ENCODE measurements at places on chromosomes 4 and X. TPM values are rescaled to one million over a fixed set of nuclear protein-coding genes. Genes with fewer than 3 reads are reported as not detected.
A peak's percentile ranks its signal among the peaks of the same experiment; 100 is the strongest.

MAGEA1 gene
- total RNA-seq = not detected

DGAT2L6 gene
- total RNA-seq = not detected

GRCh38 chrX:48937054-48937907 is 18.5 kb upstream of the PIM2 start:
- no peaks in the 10 kb centered on the region for H3K27me3 ChIP-seq
- peaks cover 80% of the 10 kb centered on the region for H3K4me1 ChIP-seq
- peak; percentile 85 for DNase-seq
- peak overlapping the region; percentile 97 for H3K27ac ChIP-seq

GRCh38 chr4:13092702-13093101 is 391.4 kb downstream of the RAB28 start:
- no peaks in the 10 kb centered on the region for H3K36me3 ChIP-seq
- H3K27me3 ChIP-seq = no peaks in the 10 kb centered on the region
- no peak for DNase-seq
- no peak overlapping the region for H3K27ac ChIP-seq
- H3K4me1 ChIP-seq = no peaks in the 10 kb centered on the region

GRCh38 chr4:38568768-38569167 is 95.2 kb upstream of the KLF3 start:
- DNase-seq = no peak
- H3K4me3 ChIP-seq = no peak overlapping the region
- H3K4me1 ChIP-seq = no peaks in the 10 kb centered on the region
- peaks cover 5% of the 10 kb centered on the region for H3K36me3 ChIP-seq

GRCh38 chrX:153601511-153602110 is 2.7 kb upstream of the CCNQ start:
- peaks cover 29% of the 10 kb centered on the region for H3K4me1 ChIP-seq
- H3K27ac ChIP-seq = no peak overlapping the region
- peaks cover 3% of the 10 kb centered on the region for H3K36me3 ChIP-seq
- peaks cover 5% of the 10 kb centered on the region for H3K27me3 ChIP-seq
- no peak overlapping the region for H3K4me3 ChIP-seq

DNA sequence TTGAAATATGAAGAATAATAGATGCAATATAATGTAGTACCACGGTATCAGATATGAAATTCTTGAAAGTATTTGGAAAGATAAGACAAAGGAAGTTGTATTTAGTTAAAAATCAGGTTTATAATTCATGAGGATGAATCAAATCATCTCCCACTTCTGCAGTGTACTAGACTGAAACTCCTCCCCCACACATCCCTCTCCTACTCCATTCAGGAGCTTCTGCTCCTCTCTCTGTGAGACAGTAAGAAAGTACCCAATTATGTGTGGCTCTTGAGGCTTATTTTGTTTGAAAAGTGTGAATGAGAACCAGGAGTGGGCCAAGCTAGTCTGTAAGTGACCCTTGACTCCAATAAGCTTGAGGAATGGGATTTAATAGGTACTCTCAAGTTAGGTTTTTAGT is 9.5 kb downstream of the SLAIN2 start:
- peaks cover 54% of the 10 kb centered on the region for H3K4me1 ChIP-seq
- H3K27ac ChIP-seq = no peak overlapping the region
- no peak overlapping the region for H3K4me3 ChIP-seq
- peaks cover 6% of the 10 kb centered on the region for H3K36me3 ChIP-seq
- H3K27me3 ChIP-seq = no peaks in the 10 kb centered on the region
- no peak for DNase-seq

- no peak for DNase-seq
- H3K4me1 ChIP-seq = no peaks in the 10 kb centered on the region
- H3K4me3 ChIP-seq = no peak overlapping the region
- H3K36me3 ChIP-seq = no peaks in the 10 kb centered on the region
Measured at GRCh38 chrX:545452-545885, 85.1 kb upstream of the SHOX start.

DNA sequence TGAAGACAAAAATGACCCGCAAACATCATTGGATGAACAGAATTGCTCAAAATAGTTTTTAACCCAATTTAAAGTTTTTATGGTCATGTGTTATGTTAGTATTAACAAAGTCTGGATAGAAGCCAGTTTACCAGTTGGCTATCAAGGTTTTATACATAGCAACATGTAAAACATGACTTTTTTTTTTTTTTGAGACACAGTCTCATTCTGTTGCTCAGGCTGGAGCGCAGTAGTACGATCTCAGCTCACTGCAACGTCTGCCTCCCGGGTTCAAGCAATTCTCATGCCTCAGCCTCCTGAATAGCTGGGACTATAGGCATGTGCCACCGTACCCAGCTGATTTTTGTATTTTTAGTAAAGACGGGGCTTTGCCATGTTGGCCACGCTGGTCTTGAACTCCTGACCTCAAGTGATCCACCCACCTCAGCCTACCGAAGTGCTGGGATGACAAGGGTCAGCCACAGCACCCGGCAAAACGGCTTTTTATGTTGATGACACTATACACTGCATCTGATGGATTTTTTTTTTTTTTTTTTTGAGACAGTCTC is 3.4 kb downstream of the SAT1 start:
- H3K4me1 ChIP-seq = peaks cover 34% of the 10 kb centered on the region
- H3K36me3 ChIP-seq = peaks cover 24% of the 10 kb centered on the region
- no peak for DNase-seq
- no peaks in the 10 kb centered on the region for H3K27me3 ChIP-seq
- H3K27ac ChIP-seq = no peak overlapping the region

- no peak for DNase-seq
- peak overlapping the region; percentile 73 for H3K27ac ChIP-seq
- no peaks in the 10 kb centered on the region for H3K27me3 ChIP-seq
- H3K4me3 ChIP-seq = peak overlapping the region; percentile 94
- peaks cover 63% of the 10 kb centered on the region for H3K4me1 ChIP-seq
Measured at GRCh38 chr4:184732126-184732525, 1.8 kb downstream of the CENPU start.

DNA sequence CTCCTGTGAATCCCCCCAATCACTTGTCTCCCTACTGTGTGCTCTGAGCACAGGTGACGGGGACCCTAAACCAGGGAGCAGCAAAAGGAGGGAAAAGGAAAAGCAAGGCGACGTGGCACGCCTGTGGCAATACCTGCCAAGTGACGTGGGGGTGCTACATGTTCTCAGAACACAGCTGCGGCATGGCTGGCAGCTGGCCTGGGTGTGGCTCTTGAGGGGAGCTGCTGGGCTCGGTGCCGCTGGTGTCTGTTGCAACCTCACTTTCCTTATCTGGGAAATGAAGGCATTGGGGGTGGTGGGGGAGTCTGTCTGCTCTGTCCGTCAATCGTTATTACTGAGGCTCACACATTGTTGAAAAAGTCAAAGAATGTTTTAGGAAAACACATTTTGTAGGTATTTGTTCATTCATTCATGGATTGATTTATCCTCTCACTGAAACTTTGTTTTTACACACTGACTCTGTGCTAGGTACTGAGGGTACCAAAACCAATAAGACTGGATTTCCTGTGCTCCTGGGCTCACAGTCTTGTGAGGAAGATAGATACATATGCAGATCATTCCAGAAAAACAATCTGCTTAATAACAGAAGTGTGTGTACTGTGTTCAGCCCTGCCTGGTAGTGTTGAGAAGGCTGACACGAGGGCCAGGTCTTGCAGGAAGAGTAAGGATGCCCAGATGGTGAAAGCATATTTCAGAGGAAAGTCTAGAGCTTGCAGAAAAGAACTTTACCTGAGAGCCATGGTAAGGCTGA is 217.6 kb downstream of the PTTG2 start:
- H3K27ac ChIP-seq = peak overlapping the region; percentile 9
- peaks cover 15% of the 10 kb centered on the region for H3K27me3 ChIP-seq
- H3K36me3 ChIP-seq = peaks cover 2% of the 10 kb centered on the region
- peaks cover 66% of the 10 kb centered on the region for H3K4me1 ChIP-seq
- peak overlapping the region; percentile 70 for H3K4me3 ChIP-seq

GRCh38 chr4:10196191-10196590 is 79.6 kb upstream of the WDR1 start:
- H3K36me3 ChIP-seq = no peaks in the 10 kb centered on the region
- no peak for DNase-seq
- no peak overlapping the region for H3K27ac ChIP-seq
- no peaks in the 10 kb centered on the region for H3K4me1 ChIP-seq
- H3K4me3 ChIP-seq = no peak overlapping the region
- H3K27me3 ChIP-seq = peaks cover 10% of the 10 kb centered on the region

- H3K27me3 ChIP-seq = no peaks in the 10 kb centered on the region
- DNase-seq = no peak
- no peaks in the 10 kb centered on the region for H3K4me1 ChIP-seq
- H3K4me3 ChIP-seq = no peak overlapping the region
Measured at GRCh38 chr4:158015241-158015640, 157.6 kb downstream of the GASK1B start.

DNA sequence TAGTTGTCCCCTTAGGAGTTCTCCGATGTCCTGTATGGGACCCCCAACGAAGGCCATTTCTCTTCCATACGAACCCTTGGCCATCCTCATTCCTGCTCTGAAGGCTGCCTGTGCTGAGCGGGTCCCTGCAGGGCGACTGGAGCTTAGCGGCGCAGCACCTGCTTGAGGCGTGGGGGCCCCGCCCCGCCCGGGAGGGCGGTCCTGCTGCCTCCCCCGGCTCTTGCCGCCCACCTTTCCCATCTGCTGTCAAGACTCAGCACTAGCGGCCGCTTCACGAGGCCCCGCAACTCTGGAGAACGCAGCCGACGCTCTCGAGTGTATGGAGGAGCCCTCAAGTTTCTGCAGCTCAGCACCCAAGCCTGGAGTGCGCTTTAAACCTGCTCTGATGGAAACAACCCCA is 197.7 kb downstream of the TRIML1 start:
- H3K27ac ChIP-seq = no peak overlapping the region
- H3K4me3 ChIP-seq = no peak overlapping the region
- no peaks in the 10 kb centered on the region for H3K4me1 ChIP-seq
- H3K27me3 ChIP-seq = no peaks in the 10 kb centered on the region

- H3K27me3 ChIP-seq = peaks cover 19% of the 10 kb centered on the region
- H3K4me3 ChIP-seq = no peak overlapping the region
- no peak overlapping the region for H3K27ac ChIP-seq
- no peak for DNase-seq
- H3K4me1 ChIP-seq = no peaks in the 10 kb centered on the region
Measured at GRCh38 chr4:140223056-140223810, 69.2 kb upstream of the MAML3 start.

- no peaks in the 10 kb centered on the region for H3K4me1 ChIP-seq
- no peaks in the 10 kb centered on the region for H3K27me3 ChIP-seq
Measured at GRCh38 chrX:19193565-19193964, 71.3 kb upstream of the ADGRG2 start.

DNA sequence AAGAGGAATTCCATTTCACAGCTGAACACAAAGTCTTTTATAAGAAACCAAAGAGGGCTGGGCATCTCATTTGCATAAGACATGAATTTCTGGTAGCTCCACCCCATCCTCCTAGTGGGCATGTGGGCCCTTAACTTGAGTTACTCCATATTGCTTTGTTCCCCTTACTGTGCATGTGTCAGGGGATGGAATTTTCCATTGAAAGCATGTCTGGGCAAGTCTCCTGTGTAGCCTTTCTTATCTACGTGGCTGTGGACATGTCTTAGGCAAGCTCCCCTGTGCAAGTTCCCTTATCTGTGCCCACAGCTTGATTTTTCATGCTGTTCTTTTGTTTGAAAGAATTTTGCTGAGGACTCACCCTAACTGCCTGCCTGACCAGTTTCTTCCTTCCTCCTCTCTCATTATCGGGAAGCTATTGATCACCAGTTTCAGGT is 123.5 kb upstream of the JADE1 start:
- no peak for DNase-seq
- H3K4me3 ChIP-seq = no peak overlapping the region
- H3K27ac ChIP-seq = no peak overlapping the region
- no peaks in the 10 kb centered on the region for H3K4me1 ChIP-seq
- H3K27me3 ChIP-seq = peaks cover 8% of the 10 kb centered on the region

- peaks cover 6% of the 10 kb centered on the region for H3K4me1 ChIP-seq
- no peak for DNase-seq
- H3K36me3 ChIP-seq = no peaks in the 10 kb centered on the region
- H3K27me3 ChIP-seq = peaks cover 69% of the 10 kb centered on the region
Measured at GRCh38 chr4:54658252-54659093, 716 bp downstream of the KIT start.

GRCh38 chr4:168822481-168822880 is 187.6 kb downstream of the CBR4 start:
- no peaks in the 10 kb centered on the region for H3K36me3 ChIP-seq
- no peak overlapping the region for H3K4me3 ChIP-seq
- peaks cover 2% of the 10 kb centered on the region for H3K4me1 ChIP-seq
- H3K27me3 ChIP-seq = peaks cover 20% of the 10 kb centered on the region

GRCh38 chrX:103626855-103627254 is 1.9 kb upstream of the TCEAL1 start:
- DNase-seq = no peak
- no peak overlapping the region for H3K4me3 ChIP-seq
- H3K27ac ChIP-seq = no peak overlapping the region
- H3K27me3 ChIP-seq = no peaks in the 10 kb centered on the region

GRCh38 chrX:51641421-51642021 is 22.8 kb upstream of the CENPVL3 start:
- H3K4me1 ChIP-seq = no peaks in the 10 kb centered on the region
- no peaks in the 10 kb centered on the region for H3K36me3 ChIP-seq
- no peak overlapping the region for H3K4me3 ChIP-seq
- H3K27me3 ChIP-seq = peaks cover 4% of the 10 kb centered on the region
- DNase-seq = no peak

- peak overlapping the region; percentile 84 for H3K4me3 ChIP-seq
- DNase-seq = no peak
- H3K36me3 ChIP-seq = peaks cover 4% of the 10 kb centered on the region
- no peak overlapping the region for H3K27ac ChIP-seq
- H3K4me1 ChIP-seq = peaks cover 14% of the 10 kb centered on the region
Measured at GRCh38 chr4:76951672-76952010, 2.1 kb downstream of the SEPTIN11 start.

- H3K27me3 ChIP-seq = peaks cover 6% of the 10 kb centered on the region
- H3K4me1 ChIP-seq = no peaks in the 10 kb centered on the region
- H3K4me3 ChIP-seq = no peak overlapping the region
- H3K36me3 ChIP-seq = no peaks in the 10 kb centered on the region
Measured at GRCh38 chr4:145533001-145533400, 51.3 kb downstream of the SMAD1 start.

- H3K27ac ChIP-seq = no peak overlapping the region
- H3K36me3 ChIP-seq = no peaks in the 10 kb centered on the region
- H3K4me3 ChIP-seq = no peak overlapping the region
- DNase-seq = no peak
- no peaks in the 10 kb centered on the region for H3K4me1 ChIP-seq
Measured at GRCh38 chr4:105093975-105094374, 52.7 kb upstream of the TET2 start.

DNA sequence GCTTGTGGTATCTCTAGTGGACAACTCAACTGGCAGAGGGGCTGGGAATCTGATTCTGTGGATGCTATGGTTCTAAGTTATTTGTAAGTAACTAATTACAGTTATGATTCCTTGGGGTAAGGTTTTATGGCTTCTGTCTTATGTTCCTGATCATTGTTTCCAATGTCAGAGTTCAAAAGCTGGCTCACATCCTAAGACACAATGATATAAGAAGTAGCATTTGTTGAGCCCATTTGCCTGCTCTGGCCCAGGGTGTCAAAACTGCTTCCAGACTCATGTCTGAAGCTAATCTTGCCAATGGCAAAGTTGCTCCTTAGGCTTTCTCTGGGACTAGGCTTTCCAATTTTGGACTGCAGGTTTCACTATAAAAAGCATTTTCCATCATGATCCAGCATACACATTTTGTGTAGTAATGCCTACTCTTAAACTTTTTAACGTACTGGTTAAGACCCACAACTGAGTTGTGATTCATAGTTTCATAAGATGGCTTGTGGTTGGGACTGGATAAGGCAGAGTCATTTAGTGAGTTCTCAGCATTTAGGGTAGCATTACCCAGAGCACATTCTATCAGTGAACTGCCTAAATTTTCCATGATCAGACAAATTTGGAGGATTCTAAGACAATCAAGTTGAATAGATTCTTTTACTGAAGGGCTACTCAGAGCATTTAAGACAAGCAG is 50.0 kb downstream of the CCNI start:
- peak overlapping the region; percentile 69 for H3K27ac ChIP-seq
- H3K4me1 ChIP-seq = peaks cover 36% of the 10 kb centered on the region
- peaks cover 29% of the 10 kb centered on the region for H3K36me3 ChIP-seq

Measured in activated T-helper 1 cell treated with anti-CD3 and anti-CD28 coated beads, Interleukin-12 subunit alpha, Interleukin-12 subunit beta, Interleukin-2, Interleukin-4 antibody, amounts not matched to agents 30 ng/mL and 10 ng/mL and 1 ng/mL, durations not matched to agents 14 hours and 24 hours and 36 hours (primary cell).